ENCODE measurements at places on chromosomes 1 and 21.

DNA sequence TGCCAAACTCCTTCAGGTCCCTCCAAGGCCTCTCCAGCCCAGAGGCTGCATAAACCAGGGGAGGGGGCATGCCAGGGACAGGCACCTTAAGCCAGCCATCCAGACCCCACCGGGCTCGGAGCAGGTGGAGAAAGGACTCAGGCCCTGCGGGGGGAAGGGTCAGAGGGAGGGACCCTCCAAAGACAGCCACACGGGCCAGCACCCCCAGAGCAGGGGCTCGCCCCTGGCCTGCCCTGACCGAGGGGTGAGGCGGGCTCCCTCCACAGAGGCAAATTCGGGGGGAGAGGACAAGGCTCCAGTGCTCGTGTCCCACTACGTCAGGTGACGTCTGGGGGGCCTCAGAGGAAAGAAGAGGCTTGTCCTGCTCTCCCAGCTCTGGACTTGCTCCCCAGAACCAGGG is 8.2 kb downstream of the MEGF6 start:
- H3K4me1 ChIP-seq: peaks cover 3% of the 10 kb centered on the region
- DNase-seq: no peak
- no peak overlapping the region for H3K4me3 ChIP-seq
- no peaks in the 10 kb centered on the region for H3K36me3 ChIP-seq
- H3K27ac ChIP-seq: no peak overlapping the region
- no peaks in the 10 kb centered on the region for H3K27me3 ChIP-seq

GRCh38 chr1:188715566-188715965 is 1762.1 kb downstream of the BRINP3 start:
- DNase-seq: no peak
- H3K4me1 ChIP-seq: no peaks in the 10 kb centered on the region
- H3K4me3 ChIP-seq: no peak overlapping the region
- no peak overlapping the region for H3K27ac ChIP-seq
- no peaks in the 10 kb centered on the region for H3K27me3 ChIP-seq

GRCh38 chr1:155932487-155932886 is 1.7 kb downstream of the KHDC4 start:
- H3K27me3 ChIP-seq: no peaks in the 10 kb centered on the region
- H3K27ac ChIP-seq: peak overlapping the region; percentile 76
- H3K4me3 ChIP-seq: peak overlapping the region; percentile 74
- peaks cover 28% of the 10 kb centered on the region for H3K36me3 ChIP-seq
- no peak for DNase-seq
- H3K4me1 ChIP-seq: peaks cover 36% of the 10 kb centered on the region

DNA sequence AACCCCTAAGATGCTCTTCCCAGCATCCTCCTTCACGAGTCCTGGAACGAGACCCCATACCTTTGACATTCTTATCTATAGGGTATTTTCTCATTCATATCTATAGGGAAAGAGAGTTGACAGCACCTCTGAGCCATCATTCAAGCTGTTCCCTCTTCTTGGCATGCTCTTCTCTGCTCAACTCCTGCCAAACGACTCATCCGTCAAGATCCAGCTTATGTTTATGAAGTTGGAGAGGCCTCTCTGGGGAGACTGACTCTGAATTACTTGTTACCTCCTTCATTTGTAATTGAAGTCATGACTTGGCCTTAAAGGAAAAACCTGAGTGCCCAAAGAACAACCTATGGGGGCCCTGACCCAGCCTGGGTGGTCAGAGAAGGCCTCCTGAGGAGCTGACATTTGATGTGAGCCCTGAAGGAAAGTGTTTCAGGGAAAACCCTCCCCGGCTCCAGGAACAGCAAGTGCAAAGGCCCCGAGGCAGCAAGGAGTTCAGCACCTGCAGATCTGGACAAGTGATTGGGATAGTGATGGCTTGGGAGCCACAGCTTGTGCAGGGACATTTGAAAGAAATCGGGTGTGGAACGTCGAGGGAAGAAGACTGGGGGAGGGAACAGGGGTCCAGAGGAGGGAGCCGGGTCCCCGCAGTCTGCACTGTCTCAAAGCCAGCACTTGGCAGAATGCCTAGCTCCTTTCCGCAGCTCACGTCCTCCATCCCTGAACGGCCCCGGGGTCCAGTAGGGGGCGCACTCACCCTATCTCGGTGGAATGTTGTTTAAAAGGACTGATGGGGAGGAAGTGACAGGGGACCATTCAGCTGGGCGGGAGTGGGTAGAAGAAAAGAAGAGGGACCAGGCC is 14.0 kb upstream of the CDA start:
- no peak overlapping the region for H3K4me3 ChIP-seq
- H3K4me1 ChIP-seq: peaks cover 5% of the 10 kb centered on the region
- no peak overlapping the region for H3K27ac ChIP-seq
- peaks cover 31% of the 10 kb centered on the region for H3K27me3 ChIP-seq

DNA sequence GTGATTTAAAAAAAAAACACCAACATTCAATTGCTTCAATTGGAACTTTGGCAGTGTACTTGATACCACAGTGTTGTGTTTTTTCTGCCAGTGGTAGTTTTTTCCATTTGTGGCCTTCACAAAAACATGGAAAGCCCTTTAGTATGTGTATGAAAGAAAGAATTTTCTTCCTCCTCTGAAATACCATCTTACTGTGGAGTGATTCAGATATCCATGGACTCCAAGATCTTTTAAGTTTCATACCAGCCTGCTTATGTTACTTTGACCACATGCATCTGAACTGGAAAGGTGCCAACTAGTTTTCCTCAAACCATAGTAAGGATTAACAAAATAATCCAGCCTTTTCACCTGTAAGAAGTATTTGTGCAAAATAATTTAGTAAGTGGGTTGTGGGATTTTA is 3.4 kb downstream of the PPP2R5A start:
- peak overlapping the region; percentile 2 for H3K4me3 ChIP-seq
- DNase-seq: no peak
- H3K27ac ChIP-seq: no peak overlapping the region
- H3K36me3 ChIP-seq: peaks cover 10% of the 10 kb centered on the region

DNA sequence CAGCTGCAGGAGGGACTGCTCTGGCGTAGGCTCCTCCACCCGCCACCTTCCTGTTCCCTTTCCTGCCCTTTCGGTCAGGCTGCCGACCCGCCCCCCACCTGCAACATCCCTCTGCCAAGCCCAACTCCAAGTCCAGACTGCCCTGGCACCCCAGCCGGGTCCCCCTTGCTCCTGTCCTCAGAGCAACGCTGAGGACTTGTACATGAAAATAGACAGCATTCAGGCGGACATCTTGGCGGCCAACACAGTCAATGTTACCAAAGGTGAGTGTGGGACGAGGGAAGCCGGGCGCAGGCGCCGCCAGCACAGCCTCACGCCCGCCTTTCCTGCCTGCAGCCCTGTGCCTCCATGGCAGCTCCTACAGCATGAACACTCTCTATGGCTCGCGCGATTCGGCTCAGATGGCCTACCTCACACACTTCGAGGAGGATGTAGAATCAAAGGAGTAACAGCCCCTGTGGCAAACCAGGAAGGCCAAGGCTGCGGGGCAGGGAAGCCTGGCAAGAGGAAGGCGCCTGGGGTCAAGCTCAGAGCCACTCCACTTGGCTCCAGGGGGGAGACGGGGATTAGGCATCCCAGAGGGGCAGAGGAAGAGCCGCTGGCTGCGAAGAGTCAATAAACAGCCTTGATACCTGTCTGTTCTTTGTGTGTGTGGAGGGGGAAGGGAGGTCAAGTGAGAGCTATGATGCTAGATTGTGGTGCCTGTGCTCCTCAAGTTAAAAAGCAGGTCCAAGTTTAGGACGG is 5.8 kb downstream of the RNU5D-1 start:
- H3K27me3 ChIP-seq: peaks cover 7% of the 10 kb centered on the region
- H3K4me1 ChIP-seq: peaks cover 66% of the 10 kb centered on the region
- H3K36me3 ChIP-seq: peaks cover 18% of the 10 kb centered on the region
- peak overlapping the region; percentile 83 for H3K27ac ChIP-seq
- DNase-seq: no peak

DNA sequence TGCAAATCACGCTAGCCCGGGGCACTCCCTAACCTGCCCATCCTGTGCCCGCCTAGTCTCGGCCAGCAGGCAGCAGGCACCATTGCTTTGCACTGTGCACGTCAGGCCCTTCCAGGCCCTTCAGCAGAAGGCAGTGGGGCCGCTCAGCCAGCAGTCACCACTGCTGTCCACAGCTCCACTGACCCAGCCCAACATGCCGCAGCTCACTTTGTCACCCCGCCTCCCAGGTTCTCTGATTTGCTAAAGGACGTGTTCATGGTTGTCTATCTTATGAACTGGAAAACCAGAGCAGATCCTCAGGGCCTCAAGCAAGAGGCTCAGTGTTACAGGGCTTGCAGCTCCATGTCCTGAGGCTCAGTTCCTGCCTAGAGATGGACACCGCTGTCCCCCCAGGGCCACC is 14.2 kb upstream of the SPOCD1 start:
- H3K27me3 ChIP-seq: no peaks in the 10 kb centered on the region
- H3K4me3 ChIP-seq: no peak overlapping the region
- H3K4me1 ChIP-seq: peaks cover 33% of the 10 kb centered on the region
- DNase-seq: no peak
- no peak overlapping the region for H3K27ac ChIP-seq

DNA sequence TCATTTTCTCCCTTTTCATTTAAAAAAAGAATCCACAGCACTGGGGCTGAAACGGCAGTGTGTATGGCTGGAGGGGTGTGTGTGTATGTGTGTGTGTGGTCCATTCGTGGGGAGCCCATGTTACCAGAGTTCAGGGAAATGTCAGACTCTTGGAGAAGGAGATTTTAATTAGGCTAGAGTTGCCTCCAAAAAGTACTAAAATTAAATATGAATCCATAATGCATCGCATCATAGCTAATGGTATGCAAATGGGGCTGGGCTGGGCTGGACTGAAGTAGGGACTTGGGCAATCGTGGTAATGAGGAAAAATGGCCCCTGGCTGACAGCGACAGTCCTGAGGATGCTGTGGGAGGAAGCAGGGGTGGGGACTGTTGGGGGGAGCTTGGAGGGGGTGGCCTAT is 24.8 kb downstream of the GRIK3 start:
- DNase-seq: no peak
- H3K4me3 ChIP-seq: no peak overlapping the region
- peaks cover 5% of the 10 kb centered on the region for H3K27me3 ChIP-seq
- H3K36me3 ChIP-seq: no peaks in the 10 kb centered on the region
- no peaks in the 10 kb centered on the region for H3K4me1 ChIP-seq

DNA sequence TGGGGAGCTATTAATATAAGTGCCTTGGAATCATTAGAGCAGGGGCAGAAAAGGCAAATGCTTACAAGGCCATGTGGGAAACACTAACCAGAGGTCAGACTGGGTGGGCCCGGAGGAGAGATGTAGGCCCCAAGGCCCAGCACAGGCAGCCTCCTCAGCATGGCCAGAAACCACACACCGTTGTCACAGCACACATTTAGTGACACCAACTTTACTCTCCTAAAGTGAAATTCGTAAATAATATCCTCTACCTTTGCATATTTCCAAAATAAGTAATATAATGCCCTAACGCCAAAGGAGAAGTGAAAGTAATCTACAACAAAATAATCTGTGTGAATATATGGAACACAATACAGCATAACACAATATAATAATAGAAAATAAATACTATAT is 62.6 kb downstream of the KIF21B start:
- H3K27ac ChIP-seq: no peak overlapping the region
- H3K27me3 ChIP-seq: no peaks in the 10 kb centered on the region
- no peaks in the 10 kb centered on the region for H3K4me1 ChIP-seq

- H3K4me3 ChIP-seq: no peak overlapping the region
- peaks cover 5% of the 10 kb centered on the region for H3K27me3 ChIP-seq
- H3K27ac ChIP-seq: no peak overlapping the region
- DNase-seq: no peak
Observed at GRCh38 chr1:177122461-177123251, 41.9 kb downstream of the ASTN1 start.

- DNase-seq: no peak
- no peak overlapping the region for H3K4me3 ChIP-seq
- H3K36me3 ChIP-seq: peaks cover 10% of the 10 kb centered on the region
- no peaks in the 10 kb centered on the region for H3K27me3 ChIP-seq
Observed at GRCh38 chr1:185111873-185112272, 44.9 kb downstream of the TRMT1L start.
